ENCODE measurements at places on chromosomes 2 and 18. TPM values are rescaled to one million over a fixed set of nuclear protein-coding genes. Genes with fewer than 3 reads are reported as not detected.
A peak's percentile ranks its signal among the peaks of the same experiment; 100 is the strongest.

DNA sequence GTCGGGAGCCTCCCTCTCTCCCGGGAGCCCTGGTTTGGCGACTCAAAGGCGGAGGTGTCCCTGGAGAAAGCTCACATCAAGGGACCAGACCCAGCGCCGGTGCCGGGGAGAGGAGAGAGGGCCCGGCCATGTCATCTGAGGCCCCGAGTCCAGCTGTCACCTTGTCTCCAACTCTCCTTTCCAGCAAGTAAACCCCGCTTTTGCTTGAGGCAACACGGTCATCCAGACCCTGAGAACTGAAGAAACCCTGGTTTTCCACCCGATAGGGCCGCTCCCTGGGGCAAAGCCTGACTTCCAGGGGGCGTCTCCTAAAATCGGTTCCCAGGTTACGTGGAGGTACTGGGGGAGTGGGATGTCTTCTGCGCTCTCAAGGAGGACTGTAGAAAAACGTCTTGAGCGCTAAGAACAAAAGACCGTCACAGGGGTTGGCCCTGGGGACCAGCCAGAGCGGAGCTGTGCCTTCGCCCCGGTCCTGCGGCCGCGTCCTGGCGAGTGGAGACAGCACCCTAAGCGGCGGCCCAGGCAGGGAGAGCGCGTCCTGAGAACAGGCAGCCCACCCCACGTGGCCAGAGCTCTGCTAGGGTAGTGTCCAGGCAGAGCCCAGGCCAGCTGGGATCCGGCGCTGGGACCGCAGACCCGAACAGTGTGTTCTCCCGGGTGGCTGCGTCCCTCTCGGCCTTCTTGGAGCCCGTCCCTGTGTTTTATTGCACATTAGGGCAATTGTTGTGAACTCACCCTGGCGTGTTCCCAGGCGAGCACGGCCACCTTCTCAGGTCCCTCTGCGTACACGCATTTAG, 55.7 kb downstream of the TMEM18 start:
- no peaks in the 10 kb centered on the region for H3K4me1 ChIP-seq
- no peak for DNase-seq
- H3K27ac ChIP-seq, result no peak overlapping the region
- H3K4me3 ChIP-seq, result no peak overlapping the region
- H3K27me3 ChIP-seq, result no peaks in the 10 kb centered on the region
- no peaks in the 10 kb centered on the region for H3K36me3 ChIP-seq

GRCh38 chr2:39786761-39787522, 7.9 kb upstream of the THUMPD2 start:
- H3K27me3 ChIP-seq, result no peaks in the 10 kb centered on the region
- no peak overlapping the region for H3K4me3 ChIP-seq
- no peak for DNase-seq

DNA sequence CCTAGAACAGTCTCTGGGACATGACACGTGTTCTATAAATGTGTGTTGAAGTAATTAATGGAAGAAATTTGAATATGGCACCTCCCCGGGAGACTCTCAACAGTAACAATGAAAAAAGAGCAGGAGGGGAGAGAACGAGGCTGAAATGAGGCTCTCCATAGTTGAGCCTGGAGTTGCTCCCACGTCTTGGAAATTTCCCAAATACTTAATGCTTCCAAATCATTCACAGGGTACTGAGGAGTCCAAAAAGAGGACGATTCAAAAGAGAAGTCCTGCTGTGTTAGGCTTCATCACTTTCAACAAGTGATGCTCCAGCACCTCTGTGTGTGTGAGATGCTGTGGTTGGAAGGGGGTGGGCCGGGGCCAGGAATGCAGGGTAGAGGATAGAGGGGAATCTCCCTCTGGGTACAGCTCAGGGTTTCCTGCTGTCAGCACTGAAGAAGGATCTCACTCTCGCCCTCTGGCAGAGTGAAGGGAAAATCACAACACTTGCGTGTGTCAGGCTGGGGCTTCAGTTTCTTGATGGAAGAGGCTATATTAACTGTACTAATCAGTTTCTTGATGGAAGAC, 18.1 kb upstream of the ZNF407 start:
- H3K27ac ChIP-seq, result no peak overlapping the region
- no peaks in the 10 kb centered on the region for H3K4me1 ChIP-seq
- H3K36me3 ChIP-seq, result no peaks in the 10 kb centered on the region
- no peak for DNase-seq

GRCh38 chr2:153169609-153170008, 309.0 kb downstream of the RPRM start:
- no peaks in the 10 kb centered on the region for H3K36me3 ChIP-seq
- DNase-seq, result no peak
- H3K4me3 ChIP-seq, result no peak overlapping the region
- no peaks in the 10 kb centered on the region for H3K27me3 ChIP-seq
- no peaks in the 10 kb centered on the region for H3K4me1 ChIP-seq

DNA sequence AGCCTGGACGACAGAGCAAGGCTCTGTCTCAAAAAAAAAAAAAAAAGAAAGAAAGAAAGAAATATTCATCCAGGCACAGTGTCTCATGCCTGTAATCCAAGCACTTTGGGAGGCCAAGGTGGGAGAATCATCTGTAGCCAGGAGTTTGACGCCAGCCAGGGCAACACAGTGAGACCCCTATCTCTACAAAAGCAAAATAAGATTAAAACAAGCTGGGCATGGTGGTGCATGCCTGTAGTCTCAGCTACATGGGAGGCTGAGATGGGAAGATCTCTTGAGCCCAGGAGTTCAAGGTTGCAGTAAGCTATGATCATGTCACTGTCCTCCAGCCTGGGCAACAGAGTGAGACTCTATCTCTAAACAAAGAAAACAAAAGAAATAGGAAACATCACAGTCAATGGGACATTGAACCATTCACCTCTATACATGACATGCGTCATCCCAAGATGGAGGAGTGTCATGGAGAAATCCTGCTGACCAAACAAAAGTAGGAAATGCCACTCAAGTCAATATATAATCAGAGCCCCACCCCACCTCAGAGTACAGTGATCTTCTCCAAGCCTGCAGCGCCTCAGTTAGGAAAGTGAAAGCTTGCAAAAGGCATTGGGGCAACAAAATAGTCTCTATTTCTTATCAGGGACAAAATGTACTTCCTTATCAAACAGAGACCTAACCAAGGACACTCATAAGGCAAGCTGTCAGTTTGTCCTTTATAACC, 9.8 kb downstream of the FEV start:
- DNase-seq, result no peak
- peak overlapping the region; percentile 87 for H3K27ac ChIP-seq
- no peak overlapping the region for H3K4me3 ChIP-seq

- no peak for DNase-seq
- H3K4me1 ChIP-seq, result no peaks in the 10 kb centered on the region
- no peak overlapping the region for H3K27ac ChIP-seq
- no peaks in the 10 kb centered on the region for H3K36me3 ChIP-seq
Measured at GRCh38 chr2:213219816-213220215, 64.4 kb upstream of the SPAG16 start.

GRCh38 chr18:57469884-57470283, 34.7 kb downstream of the ONECUT2 start:
- H3K27ac ChIP-seq, result no peak overlapping the region
- peaks cover 7% of the 10 kb centered on the region for H3K4me1 ChIP-seq
- no peaks in the 10 kb centered on the region for H3K27me3 ChIP-seq
- H3K4me3 ChIP-seq, result no peak overlapping the region
- DNase-seq, result no peak

DNA sequence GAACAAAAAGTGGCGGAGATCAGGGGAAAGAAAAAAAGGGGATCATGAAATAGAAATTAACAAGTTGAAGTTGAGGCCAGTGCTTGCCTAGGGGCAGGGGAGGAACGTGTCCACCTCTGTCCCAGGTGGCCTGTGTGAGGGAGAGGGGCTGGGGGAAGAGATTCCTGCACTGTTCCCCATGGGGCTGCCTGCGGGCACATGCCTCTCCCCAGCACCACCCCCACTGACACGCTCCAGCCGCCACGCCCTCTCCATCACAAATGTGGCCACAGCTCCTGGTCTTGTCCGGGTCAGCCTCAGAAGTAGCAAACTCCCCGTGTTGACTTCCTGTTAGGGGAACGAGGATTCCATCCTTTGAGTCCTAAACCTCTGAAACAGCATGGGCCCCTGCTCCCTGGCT, 161.2 kb downstream of the GLI2 start:
- no peak overlapping the region for H3K27ac ChIP-seq
- H3K4me3 ChIP-seq, result no peak overlapping the region
- DNase-seq, result no peak

DNA sequence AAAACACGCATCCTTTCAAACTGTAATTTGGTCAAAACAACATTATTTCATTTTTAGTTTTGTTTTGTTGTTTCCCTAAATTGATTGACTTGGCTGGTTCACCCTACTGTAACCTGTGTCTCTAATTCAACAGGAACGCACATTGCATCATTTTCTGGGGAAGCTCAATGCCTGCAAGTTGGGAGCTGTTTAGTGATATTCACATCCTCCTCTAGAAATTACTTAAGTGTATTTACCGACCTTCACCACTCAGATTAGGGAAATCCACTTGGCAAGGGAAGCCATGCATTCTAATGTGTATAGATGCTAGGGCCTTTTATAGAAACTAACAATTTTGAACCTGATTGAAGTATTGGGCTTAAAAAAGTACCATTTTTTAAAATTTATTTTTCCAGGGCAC, 7.3 kb upstream of the TPO start:
- no peaks in the 10 kb centered on the region for H3K27me3 ChIP-seq
- H3K36me3 ChIP-seq, result no peaks in the 10 kb centered on the region
- no peak overlapping the region for H3K4me3 ChIP-seq
- H3K27ac ChIP-seq, result no peak overlapping the region
- H3K4me1 ChIP-seq, result no peaks in the 10 kb centered on the region

DNA sequence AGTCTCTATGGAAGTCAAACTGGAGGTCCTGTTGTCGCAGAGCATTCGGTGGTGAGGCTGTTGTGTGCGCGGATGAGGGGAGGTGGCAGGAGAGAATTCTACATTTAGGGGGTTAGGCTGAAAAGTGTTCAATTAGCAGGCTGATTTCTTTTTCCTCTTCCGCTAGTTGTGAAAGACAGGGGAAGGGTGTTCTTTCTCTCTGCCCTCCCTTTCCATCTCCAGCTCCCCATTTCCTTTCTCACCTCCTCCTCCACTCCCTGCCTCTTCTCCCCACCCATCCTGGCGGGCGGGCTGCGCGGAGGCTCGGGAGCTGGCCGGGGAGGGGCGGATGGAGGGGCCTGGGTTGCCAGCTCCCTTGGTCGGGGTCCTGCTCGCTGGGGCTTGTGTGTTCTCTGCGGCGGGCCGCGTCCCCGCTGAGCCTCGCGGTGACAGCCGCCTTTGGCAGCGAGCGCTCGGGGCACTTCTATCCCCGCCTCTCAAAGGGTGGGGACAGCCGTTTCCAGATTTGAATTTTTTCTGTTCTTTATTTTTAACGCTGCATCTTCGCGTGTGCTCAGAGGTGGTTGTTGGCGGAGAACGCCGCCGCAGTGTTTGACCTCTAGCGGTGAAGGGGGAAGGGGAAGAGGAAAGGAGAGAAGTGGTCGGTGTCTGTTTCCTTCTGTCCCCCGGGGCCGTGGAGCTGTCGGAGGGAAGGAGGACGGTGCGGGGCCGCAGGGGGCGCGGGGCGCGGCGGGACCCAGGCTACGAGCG, 3.6 kb downstream of the SOX11 start:
- H3K27me3 ChIP-seq, result no peaks in the 10 kb centered on the region
- no peaks in the 10 kb centered on the region for H3K4me1 ChIP-seq
- no peak overlapping the region for H3K27ac ChIP-seq
- DNase-seq, result no peak

DNA sequence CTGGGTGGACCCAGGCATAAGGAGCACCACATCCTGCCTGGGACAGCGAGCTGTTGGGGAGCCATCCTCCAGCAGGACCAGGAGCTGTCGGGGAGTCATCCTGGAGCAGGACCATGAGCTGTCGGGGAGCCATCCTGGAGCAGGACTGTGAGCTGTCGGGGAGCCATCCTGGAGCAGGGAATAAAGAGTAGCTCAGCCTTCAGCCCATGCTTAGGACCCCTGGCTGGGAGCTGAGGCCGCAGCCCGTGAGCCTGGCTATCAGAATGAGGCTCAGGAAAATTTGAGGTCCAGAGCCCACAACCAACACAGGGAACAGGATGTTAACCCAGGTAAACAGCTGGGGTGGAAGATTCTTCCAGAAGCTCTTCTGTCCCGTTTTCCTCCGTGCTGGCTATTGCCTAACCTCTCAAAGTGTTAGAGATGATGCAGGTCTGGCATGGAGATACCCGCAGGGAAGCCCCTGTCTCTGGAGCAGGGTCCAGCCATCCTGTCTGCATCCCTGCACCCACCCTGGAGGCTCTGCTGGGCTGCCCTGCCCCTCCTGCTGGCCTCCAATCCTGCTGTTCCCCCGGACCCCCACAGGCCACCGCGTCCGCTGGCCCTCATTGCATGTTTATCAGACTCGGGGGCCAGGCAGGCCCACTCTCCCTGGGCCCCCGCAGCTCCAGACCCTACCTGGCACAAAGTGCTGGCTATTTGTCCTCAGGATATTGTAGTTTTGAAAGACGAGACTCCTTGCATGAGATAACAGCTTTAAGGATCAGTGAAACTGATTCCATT, 243.5 kb upstream of the MYT1L start:
- no peaks in the 10 kb centered on the region for H3K4me1 ChIP-seq
- no peaks in the 10 kb centered on the region for H3K36me3 ChIP-seq
- no peak overlapping the region for H3K27ac ChIP-seq
- no peaks in the 10 kb centered on the region for H3K27me3 ChIP-seq
- no peak overlapping the region for H3K4me3 ChIP-seq
- DNase-seq, result no peak

The NTSR2 gene
- not detected for total RNA-seq

The TYMS gene
- total RNA-seq, result 6.7 TPM

The MATN3 gene
- not detected for total RNA-seq

All from Peyer's patch (tissue), 4 donors.